NB4 (cell line): ENCODE measurements at places on chromosomes 13 and 19.

GRCh38 chr19:5091018-5091683, 122.2 kb downstream of the KDM4B start:
- peak; percentile 15 for DNase-seq

GRCh38 chr13:106078191-106078590, 457.3 kb downstream of the EFNB2 start:
- no peak for DNase-seq

DNA sequence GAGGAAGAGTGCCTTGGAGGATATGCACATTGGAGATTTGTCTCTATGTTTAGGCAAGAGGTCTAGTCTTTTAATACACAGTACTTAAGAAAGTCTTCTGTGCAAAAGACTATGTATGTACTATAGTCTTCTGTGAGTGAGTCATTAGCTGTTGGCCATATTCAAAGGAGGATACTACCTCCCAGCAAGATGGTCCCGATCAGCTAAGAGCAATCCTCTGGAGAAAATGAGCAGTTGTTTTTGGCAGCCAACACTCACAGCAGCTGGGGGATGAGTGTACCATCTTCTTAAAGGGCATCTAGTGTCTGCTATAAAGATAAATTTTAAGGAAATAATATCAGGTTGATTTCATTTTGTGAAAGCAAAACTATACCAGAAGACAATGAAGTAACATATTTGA, 487.8 kb downstream of the KCTD12 start:
- DNase-seq = no peak

DNA sequence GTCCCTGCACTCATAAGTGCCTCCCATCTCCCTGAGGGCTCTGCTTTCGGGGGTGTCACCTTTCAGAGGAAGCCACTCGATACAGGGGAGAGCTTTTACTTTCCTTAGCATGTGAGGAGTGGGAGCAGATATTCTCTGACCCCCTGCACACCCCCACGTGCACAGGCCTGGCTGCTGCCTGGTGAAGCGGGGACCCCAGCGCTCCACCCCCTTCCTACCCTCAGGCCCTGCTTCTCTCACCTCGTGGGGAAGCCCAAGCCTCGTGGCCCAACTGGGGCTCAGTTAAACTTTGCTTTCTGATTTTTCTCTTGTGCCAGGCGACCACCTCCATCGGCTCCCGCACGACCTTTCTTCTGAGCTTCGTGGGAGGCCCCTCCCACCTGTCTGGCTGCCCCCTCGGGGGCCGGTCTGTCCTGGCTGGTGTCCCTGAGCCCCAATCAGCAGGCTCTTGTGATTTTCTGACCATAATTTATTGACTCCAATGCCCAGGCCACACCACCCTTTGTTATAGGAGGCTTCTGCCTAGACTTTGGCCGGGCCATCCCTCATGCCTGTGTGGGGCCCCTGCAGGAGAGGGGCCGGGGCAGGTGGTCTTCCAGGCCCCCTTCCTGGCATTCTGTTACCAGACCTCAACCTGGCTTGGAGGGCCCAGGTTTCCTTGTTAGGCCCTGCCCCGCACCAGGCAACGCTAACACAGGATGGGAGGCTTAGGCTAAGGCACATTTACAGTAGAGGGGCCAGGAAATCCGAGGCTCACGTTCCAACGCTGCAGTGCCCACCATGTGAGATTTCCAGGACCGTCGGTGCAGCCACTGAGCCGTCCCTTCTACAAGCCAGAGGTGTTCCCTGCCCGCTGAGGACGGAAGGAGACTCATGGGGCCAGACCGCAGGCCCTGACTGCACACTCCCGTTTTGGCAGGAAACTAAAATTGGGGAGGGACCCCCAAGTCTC, 3.7 kb downstream of the TMED1 start:
- DNase-seq = no peak

DNA sequence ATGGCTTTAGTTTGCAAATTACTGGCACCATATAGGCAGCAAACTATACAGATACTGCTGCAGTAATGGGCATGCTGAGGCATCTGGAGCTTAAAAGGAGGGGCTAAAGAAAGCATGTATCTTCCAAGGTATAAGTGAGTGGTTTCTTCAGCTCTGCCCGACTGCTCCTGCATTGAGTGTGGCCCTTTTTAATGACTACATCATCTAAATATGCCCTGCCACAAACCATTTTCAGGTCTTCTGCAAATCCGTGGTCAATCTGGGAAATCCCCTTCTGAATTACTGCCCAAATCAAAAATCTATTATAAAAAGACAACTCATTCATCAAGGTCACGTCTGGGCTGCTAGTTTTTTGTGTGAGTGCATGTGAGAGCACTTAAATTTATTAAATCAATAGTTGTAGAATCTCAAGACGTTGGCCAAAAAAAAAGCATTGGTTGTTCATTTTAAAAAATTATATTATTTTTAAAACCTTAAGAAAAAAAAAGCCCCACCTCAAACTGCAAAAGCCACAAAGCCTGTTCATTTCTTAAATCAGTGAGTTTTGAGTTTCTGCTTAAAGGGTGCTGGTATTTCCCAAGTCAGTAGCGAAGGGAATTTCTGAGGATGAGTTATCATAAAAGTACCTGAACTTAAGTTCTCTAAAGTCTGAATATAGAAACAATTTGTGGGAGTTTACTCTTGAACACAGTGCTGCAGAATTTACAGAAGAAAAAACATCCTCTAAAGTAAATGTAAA, 16.3 kb downstream of the LCP1 start:
- DNase-seq = peak; percentile 38

DNA sequence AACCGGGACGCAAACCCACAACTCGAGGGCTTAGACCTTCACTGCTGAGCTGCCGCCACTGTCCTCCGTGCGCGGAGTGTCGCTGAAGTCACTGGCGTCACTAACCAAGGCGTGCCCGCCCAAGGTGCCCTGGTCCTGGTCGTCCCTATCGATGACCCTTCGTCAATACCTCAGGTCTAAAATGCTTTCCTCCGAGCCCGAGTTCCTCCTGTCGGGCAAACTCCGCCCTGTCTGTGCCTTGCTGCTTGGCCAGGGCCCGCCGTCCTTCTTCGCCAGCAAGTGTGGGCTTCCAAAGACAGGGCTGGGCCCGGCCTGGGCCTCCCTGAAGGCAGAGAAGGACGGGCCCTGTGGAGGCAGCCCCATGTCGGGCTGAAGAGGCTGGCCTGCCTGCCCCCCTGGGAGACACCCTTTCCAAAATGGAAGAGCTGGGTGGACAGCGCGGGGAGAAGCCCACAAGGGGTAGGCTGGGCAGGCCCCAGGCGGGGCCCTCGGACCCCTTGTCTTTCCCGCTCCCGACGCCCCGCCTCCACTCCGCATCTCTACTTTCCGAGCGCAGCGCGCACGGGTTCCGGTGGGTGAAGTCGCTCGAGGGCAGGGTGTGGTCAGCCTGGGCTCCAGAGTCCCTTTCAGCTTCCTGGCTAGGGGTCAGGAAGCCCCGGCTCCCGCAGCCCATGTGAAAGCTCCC, 13.4 kb downstream of the RB1 start:
- DNase-seq = no peak

- DNase-seq = no peak
These were observed 6.9 kb downstream of the ETFB start for GRCh38 chr19:51359294-51359693.

DNA sequence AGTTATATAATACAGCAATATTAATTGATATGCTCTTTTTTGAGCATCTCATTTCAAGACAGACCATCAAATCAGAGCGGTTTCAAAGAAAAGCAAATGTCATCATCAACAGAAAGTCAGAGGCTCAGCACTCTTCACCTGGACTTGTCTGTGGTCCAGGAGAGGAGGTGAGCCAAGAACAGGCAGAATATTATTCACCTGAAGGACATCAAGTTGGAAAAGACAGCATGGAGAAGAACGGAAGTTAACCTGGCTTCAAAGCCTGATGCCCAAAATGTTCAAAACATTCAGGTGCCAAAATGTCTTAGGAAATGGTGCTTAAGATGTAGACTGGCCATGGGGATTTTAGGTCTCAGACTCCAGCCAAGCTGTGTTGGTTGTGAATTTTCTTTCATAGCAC, 40.7 kb downstream of the FGF14 start:
- no peak for DNase-seq

DNA sequence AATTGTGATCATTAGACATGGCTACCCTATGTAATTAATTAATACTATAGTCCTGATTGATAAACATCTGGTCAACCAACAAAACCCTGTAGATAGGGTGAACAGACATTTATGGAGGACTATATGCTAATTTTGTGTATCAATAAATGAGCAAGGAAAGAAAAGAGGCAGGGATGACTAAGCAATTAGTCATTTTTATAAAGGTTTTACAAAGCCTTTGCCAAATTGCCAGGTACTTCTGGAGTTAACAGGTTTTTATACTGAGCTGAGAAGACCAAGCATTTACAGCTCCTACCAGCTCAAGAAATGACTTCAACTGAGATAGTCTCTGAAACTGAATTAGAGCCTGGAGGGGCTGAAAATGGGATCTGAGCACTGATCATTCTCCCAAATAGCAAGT, 186.8 kb upstream of the PRR20A start:
- no peak for DNase-seq

GRCh38 chr19:41872384-41872774, 4.7 kb upstream of the CD79A start:
- no peak for DNase-seq

GRCh38 chr19:4083677-4084546, 17.2 kb upstream of the ZBTB7A start:
- DNase-seq = no peak

DNA sequence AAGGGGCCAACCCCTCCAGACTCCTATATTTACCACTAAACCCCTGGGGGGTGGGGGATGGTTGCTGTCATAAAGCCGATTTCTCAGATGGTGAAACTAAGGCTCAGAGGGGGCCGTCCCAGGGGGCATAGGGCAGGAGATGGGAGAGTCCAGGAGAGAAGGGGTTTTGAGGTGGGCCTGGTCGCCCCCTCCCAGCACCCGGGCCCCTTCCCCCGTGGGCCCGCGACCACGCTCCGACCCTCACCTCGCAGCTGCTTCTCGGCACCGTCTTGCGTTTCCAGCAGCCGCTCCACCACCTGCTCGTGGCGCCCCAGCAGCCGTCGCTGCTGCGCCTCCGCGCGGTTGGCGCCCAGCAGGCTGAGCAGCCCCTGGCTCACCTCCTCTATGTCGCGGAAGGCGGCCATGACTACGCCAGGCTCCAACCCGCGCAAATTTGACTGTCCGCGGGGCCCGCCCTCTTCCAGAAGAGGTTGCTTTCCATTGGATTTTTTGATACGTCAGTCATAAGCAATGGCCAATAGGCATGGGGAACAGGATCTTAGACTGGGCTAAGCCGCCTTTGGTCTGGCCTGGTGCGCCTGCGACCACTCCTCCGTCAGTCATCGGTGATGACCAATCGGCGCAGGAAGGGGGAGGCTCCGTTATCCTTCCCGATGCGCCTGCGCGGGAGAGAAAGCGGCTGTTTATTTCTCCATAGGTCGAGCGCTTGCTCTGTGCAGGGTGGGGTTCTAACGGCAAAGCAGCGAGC, at the start of gene SPC24:
Gene SPC24 (minus strand): TSS at position 410 of the 748 bp plus-strand sequence. CDS start 6 bp downstream, at position 404.
- DNase-seq = peak; percentile 99

DNA sequence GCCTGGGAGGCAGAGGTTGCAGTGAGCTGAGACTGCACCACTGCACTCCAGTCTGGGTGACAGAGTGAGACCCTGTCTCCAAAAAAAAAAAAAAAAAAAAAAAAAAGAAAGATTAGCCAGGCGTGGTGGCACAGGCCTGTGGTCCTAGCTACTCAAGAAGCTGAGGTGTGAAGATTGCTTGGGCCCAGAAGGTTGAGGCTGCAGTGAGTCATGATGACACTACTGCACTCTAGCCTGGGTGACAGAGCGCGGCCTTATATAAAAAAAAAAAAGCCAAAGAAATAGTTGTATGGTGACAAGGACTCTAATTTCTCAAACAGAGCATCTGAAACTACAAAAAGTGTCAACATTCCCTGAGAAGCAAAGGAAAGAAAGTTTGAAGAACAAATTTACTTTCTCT, 3.4 kb downstream of the PBX4 start:
- peak; percentile 37 for DNase-seq

DNA sequence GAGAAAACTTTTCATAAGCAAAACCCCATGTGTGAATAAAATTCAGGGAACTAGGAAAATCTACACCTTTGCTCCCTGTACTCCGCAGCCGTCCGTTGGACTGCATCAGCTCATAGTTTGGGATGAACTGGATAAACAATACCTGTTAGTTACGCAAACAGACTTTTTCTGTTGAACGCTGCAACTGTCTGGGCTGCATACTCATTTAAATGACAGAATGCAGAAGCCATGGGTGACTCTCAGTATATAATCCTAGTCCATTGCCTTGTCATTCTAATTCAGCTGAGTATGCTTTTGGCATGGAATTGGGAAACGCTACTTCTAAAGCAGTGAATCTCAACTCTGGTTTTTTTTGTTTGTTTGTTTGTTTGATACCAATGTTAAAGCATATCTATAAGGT, 151.6 kb downstream of the SLITRK1 start:
- DNase-seq = no peak

DNA sequence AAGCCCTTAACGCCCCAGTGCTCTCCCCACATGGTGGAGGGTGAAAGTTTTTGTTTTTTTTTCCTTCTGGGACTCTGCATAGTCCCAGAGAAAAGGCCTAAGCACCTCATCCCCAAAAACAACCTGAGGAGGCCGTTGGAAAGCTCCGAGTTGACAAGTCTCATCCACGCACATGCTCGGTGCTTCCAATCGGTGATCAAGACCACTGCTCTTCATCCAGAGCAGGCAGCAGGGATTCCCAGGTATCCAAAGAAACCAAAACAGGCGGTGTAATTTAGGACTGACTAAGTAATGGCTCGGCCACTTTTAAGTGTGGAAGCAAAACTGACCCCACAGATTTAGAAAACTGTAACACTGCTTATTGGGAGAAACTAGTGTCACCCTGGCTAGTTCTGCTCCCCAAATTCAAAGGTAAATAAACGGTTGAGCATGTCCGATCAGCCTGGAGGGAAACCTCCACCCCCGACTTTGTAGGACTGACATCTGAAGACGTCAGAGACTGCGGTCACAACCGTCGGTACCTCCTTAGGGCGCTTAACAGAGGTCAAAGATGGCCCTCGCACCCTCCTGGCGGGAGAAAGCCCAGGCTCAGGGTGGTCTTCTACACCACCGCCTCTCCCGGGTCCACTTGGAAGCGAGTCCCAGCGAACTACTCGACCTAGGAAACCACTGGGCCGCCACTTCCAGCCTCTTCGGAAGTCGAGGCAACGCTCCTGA, 997 bp upstream of the ZNF446 start:
- no peak for DNase-seq

- peak; percentile 46 for DNase-seq
These were observed 603 bp downstream of the TM9SF2 start for GRCh38 chr13:99501848-99502301.

DNA sequence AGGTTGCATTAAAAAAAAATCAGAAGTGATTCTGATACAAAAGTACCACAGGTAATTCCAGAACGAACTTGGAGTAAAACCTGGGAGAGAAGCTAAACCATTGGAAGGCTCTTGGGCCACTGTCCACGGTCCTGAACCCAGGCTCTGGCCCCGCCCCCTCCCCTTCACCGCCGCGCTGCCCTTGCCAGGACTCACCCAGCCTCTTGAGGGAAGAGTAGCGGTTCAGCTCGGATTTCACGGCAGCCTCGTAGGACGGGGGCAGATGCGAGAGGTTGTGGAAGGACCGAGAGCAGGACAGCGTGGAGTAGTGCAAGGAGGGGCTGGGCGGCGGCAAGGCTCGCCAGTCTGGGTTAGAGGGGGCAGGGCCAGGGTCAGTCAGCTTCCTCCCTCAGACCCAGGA, 5.7 kb downstream of the SHISA7 start:
- DNase-seq = peak; percentile 67
